ENCODE measurements at places on chromosomes 11 and 22.
A peak's percentile ranks its signal among the peaks of the same experiment; 100 is the strongest.

DNA sequence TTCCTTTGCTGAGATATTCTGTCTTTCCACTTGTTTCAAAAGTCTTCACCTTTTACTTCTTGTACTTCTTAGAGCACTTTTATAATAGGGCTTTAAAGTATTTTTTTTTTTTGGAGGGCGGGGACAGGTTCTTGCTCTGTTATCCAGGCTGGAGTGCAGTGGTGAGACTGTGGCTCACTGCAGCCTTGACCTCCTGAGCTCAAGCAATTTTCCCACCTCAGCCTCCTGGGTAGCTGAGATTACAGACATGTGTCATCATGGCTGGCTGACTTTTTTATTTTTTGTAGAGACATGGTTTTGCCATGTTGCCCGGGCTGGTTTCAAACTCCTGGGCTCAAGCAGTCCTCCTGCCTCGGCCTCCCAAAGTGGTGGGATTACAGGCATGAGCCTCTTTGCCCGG, 57.9 kb downstream of the DYNC2H1 start:
- no peak for DNase-seq

DNA sequence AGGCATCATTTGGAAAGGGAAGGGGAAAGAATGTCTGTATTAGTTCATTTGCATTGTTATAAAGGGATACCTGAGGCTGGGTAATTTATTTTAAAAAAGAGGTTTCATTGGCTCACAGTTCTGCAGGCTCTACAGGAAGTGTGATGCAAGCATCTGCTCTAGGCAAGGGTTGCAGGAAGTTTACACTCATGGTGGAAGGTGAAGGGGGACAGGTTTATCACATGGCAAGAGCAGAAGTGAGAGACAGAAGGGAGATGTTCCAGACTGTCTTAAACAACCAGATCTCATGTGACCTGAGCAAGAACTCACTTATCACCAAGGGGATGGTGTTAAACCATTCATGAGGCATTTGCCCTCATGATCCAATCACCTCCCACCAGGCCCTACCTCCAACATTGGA, 90.6 kb downstream of the CCDC83 start:
- DNase-seq = no peak

DNA sequence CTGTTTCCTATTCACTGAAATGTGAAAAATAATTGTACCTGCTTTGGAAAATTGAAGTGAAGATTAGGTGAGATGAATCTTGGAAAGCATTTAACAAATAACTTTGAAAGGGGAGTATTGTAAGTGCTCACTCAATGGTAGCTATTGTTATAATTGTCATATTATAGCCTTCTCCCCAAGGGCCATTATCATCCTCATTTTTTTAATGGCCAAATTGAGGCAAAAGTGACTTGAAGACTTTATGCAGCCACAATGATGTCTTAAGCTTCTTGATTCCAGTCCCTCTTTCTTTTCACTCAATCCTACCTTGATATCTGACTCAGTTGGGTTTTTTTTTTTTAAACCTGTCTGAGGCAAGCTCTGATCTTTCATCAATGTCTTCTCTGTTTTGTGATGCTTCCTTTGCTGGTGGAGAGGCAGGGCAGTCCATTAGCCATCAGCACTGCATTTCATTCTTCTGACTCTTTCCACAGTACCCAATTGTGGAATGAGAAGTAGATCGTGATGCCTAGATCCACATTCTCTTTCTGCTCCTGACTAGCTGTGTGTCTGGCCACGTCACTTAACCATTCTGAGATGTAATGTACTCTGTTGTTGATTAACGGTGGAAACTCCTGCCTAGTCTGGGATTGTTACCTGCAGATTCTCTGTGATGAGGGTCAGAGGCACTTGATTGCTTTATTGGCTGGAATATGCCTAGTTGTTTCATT, 101.4 kb downstream of the DBX1 start:
- DNase-seq = peak; percentile 31

DNA sequence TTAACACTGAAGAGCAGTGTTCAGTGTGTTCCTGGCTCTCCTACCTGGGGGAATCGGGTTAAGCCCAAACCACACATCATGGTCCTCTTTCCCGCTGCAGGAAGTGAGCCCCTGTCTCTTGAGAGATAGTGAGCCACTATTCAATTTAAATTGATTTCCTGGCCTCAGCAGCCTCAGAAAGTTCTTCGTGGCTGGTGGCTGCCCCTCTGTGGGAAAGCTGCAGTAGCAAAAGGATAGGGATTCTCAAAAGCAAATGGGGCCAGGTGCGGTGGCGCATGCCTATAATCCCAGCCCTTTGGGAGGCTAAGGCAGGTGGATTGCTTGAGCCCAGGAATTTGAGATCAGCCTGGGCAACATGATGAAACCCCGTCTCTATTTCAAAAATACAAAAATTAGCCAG, 49.1 kb upstream of the CD5 start:
- DNase-seq = no peak

- no peak for DNase-seq
Observed at GRCh38 chr11:44416776-44417175, 106.8 kb upstream of the ALX4 start.

- DNase-seq = no peak
Observed at GRCh38 chr11:120871924-120872323, 152.0 kb upstream of the TBCEL start.
